ENCODE measurements at places on chromosomes 5 and 9. TPM values are rescaled to one million over a fixed set of nuclear protein-coding genes. Genes with fewer than 3 reads are reported as not detected.

DNA sequence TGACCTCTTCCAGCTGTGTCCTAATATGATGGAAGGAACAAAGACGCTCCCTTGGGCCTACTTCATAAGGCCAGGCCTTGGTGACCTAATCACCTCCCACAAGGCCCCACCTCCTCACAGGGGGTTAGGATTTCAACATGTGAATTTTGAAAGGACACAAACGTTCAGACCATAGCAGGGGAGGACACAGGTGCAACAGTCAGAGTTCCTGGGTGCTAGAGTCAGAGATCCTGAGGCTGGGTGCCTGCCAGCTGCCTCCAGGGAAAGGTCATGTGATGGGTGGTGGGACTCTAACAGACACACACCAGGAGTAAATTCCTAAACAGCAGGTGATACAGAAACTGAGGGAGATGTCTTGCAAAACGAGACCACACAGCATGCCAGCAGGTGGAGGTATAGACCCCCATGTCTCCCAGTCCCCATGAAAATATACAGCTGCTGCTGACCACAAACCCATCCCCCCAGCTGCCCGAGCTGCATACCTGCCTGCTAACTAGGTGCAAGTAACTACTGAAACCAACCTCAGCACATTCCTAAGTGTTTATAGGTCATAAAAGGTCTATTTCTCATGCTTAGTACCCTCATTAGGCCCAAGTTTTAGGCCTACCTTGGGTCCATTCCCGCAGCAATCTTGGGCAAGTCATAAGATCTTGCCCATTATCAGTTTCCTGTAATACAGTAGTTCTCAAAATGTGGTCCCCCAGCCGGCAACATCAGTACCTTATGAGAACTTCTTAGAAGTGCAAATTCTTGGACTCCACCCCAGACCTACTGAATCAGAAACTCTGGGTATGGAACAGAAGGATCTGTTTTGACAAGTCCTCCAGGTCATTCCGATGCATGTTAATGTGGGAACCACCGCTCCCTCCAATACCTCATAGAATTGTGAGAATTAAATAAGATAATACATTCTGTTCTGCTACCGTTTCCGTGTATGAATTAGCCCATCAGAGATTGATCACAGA is 245.3 kb downstream of the ENC1 start:
- DNase-seq, result no peak

Gene GLRA1
- total RNA-seq, result not detected

Gene RFESD
- total RNA-seq, result 2.2 TPM

- DNase-seq, result no peak
Measured at GRCh38 chr5:160925281-160925680, 73.3 kb upstream of the ATP10B start.

GRCh38 chr5:44783634-44784315 is 25.0 kb upstream of the MRPS30 start:
- DNase-seq, result no peak

GRCh38 chr9:124510650-124511425 is 3.6 kb upstream of the NR5A1 start:
- DNase-seq, result no peak

DNA sequence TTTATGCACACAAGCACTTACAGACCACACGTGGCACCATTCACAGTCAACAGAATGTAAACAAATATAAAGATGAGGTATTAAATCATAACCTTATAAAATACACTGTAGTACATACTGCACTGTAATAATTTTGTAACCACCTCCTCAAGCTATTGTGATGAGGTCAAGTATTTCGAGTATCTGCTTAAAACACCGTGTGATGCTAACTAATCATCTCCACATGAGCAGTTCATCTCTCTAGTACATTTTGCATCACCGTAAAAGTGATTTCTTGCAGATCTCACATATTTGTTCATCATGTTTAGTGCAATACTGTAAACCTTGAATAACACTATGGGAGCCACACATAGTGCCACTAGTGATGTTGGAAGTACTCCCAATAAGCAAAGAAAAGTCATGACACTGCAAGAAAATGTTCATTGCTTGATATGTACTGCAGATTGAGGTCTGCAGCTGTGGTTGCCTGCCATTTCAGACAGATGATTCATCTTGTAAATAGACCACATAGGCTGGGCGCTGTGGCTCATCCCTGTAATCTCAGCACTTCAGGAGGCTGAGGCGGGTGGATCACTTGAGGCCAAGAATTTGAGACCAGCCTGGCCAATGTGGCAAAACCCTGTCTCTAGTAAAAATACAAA is 44.3 kb downstream of the FOXB2 start:
- DNase-seq, result peak; percentile 12

- no peak for DNase-seq
Measured at GRCh38 chr5:132506094-132506692, 15.6 kb upstream of the IRF1 start.

Gene DRD1
- total RNA-seq, result 1.0 TPM

Gene PCDHAC2
- 8.8 TPM for total RNA-seq

DNA sequence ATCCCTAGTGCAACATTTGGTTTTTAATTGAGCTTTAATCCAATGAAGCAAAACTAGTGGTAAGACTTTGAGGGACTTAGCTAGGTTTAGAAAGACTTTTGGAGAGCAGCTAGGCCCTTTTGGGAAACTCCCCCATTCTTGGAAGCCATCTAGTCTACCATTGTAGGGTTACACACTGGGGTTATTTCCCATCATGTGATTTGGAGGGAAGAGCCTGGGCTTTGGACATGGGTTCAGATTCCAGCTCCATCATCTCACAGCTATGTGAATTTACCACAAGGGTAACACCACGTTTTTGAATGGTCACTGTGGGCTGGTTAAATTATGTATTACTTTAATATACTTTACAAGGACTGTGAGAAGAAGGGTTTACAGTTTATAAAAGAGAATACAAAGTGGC is 18.3 kb upstream of the TNFSF15 start:
- no peak for DNase-seq

DNA sequence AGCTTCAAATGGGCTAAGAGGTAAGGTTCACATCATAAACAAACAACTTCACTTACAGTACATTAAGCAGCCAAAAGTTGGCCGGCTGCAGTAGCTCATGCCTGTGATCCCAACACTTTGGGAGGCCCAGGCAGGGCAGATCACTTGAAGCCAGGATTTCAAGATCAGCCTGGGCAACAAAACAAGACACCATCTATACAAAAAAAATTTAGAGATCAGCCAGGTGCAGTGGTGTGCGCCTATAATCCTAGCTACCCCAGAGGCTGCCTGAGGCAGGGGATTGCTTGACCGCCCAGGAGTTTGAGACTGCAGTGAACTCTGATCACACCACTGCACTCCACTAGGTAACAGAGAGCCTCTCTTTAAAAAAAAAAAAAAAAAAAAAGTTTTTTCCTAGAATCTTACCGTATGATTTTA is 16.9 kb downstream of the UBTD2 start:
- DNase-seq, result no peak

- DNase-seq, result no peak
Measured at GRCh38 chr5:134444941-134445471, 33.3 kb upstream of the CDKN2AIPNL start.

GRCh38 chr5:75588666-75589065 is 22.6 kb upstream of the ANKDD1B start:
- DNase-seq, result no peak

DNA sequence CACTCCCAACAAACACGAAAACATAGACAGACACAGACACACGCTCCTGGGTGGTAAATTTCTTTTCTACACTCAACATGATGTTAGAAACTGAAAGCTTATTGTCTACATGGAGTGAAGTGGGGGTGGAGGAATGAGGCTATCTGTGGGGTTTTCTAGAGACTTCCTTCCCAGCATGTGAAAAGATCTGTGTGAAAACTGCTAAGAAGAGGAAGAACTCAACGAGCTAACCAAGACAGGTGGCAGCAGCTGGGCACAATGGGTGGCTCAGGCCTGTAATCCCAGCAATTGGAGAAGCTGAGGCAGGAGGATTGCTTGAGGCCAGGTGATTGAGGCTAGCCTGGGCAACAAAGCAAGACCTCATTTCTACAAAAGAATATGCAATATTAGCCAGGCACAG is 7.6 kb downstream of the FYB1 start:
- no peak for DNase-seq

- DNase-seq, result no peak
Measured at GRCh38 chr5:147483188-147483790, 26.6 kb downstream of the DPYSL3 start.

Gene WDR70
- 29.5 TPM for total RNA-seq

DNA sequence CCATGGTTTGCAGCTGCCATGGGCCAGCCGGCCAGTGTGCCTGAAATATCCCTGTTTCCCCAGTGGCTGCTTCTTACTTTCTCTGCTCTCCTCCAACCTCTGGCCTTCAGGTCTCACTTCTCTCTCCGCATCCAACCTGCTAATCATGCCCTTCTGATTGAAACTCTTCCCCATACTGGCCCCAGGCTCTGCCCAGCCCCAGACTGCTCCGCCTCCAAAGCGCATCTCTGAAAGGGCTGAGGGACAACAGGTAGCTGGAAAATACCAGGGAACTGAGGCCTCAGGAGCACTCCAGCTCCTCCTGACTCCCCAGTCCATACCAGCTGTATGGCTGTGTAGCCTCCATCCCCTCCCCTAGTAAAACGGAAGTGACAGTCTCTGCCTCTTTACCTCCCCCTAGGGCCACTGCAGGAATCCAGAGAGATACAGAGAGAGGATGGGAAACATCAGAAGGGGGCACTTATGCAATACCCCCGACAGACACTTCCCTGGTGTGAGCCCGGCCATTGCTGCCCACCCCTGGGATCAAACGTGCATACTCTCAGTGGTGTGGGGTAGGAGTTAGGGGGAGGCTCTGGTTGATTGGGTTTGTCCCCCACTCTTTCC is 34.2 kb downstream of the PAX5 start:
- no peak for DNase-seq

Data from Panc1 (cell line).